Lung (tissue), 17 donors: ENCODE measurements at places on chromosomes 2 and 18.

DNA sequence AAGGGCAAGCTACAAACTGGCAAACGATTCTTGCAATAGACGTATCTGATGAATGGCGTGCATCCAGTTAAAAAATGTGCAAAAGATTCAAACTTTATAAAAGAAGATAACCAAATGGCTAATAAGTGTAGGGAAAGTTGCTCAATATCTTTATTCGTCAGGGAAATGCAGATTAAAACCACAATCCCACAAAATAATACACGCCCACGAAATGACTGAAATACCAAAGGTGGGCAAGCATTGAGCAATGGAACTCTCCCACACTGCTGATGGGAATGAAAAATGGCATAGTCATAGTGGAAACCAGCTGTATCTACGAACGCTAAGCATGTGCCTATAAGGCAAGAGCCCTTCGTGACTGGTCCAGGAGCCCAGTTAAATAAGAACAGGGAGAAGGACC is 168.6 kb upstream of the SIX2 start:
- DNase-seq, result no peak

DNA sequence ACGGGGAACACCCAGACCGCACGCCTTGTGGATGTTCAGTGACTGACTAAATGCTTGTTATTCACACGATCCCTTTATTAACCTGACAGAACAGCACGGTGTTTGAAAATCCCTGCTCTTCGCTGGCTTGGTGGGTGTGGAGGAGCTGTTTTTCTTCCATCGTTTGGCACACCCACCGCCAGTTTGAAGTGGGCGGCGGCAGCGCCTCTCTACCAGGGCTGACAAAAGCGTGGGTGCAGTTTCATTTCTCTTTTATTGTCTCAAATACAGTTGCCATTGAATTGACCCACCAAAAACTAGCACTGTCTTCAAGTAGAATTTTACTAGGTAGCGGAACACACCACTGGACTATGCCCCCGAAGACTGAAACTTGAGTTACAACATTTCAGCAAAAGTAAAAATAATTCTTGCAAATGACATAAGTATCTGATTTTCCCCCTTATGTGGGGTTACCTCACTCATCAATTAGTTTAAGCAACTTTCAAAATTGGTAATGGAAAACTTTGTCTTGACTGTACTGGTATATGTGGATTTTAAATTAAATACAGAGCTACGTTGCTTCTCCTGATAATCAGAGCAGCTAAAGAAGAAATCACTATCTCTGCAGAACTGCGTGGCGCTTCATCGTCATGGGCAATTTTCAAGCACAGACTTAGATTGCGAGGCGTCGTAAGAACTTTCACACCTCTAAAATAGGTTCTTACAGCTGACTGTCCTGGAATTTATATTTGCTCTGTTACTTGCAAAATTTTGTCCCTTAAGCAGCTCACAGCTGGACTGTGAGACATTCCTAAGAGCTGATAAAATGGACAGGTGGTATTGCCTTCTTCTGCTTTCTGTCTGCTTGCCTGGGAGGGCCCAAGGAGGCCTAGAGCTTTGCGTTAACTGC is 60.9 kb downstream of the LDLRAD4 start:
- DNase-seq, result no peak

DNA sequence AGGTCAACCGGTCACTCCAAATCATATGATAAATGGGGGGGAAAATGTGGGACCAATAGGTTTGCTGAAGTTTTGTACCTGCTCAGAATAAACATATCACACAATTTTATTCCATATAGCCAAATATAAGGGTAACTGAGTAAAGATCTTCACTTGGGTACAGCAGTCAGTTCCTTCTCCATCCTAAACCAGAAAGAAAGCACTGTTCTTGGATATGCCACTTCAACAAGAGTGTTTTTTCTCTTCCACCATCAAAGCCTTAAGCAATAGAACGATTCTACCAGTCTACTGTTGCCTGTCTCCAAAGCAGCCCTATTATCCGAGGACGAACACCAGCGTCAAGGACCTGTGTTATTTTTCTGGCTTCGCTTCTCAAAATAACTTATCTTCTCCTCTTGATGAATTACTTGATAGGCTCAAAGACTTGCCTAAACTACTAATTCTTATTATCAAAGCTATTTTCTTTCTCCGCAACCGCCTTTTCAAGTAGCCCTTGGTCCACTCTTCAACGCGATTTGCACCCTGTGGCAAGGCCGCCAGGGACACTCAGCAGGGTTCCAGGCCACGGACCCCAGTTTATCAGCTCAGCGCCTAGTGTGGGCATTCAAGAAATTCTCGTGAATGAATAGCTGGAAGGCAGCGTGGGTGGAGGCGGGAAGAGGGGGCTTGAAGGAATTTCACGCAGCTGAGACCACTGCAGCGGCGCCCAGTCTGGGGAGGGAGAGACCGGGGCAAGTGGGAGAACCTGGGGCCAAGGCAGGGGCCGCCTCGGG is 646 bp downstream of the ALS2 start:
- DNase-seq, result no peak

GRCh38 chr2:49845671-49846070 is 691.4 kb upstream of the FSHR start:
- no peak for DNase-seq

- no peak for DNase-seq
Measured at GRCh38 chr2:142571934-142572333, 305.5 kb upstream of the KYNU start.

- DNase-seq, result peak; percentile 57
Measured at GRCh38 chr18:75203416-75204268, 5.3 kb downstream of the PTGR3 start.

GRCh38 chr18:36457683-36458082 is 160.2 kb downstream of the FHOD3 start:
- DNase-seq, result no peak

DNA sequence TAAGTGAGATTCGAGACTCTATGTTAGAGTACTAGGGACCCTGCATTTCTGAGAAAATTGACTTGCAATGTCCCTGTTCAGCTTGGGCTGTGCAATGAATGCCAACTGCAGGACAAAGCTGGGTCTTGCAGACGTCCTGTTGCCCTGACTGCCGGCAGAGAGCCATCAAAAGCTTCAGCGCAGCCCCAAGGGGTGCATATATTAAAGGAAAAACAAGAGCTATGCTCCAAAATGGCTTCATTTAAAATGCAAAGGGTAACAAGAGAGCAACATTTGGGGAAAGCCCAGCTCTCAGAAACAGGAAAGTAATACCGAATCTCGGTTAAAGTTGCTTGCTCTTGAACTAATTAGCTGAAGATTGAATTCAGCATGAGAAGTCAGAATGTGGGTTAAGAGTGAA is 110.9 kb upstream of the PNPT1 start:
- DNase-seq, result no peak

DNA sequence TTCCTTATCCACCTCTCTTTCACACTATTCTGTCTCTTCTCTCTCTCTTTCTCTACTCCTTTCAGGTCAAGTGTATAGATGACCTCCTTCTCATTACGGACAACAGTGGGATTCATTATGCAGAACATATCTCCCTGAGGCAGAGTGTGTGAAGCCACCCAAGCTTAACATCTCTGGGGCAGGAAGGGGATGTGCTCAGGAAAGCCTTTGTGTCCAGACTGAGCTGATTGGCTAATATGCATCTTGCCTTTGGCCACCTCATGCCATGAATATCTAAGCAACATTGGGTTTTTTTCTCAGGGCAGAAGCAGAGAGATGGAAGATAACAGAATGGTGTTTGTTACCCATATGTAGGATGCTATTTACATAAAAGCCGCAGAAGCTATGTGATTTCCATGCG is 211.4 kb upstream of the LRRTM1 start:
- no peak for DNase-seq

GRCh38 chr18:44039826-44040225 is 640.9 kb upstream of the SETBP1 start:
- DNase-seq, result no peak

GRCh38 chr2:195447323-195447975 is 209.6 kb upstream of the SLC39A10 start:
- no peak for DNase-seq

- DNase-seq, result no peak
Measured at GRCh38 chr2:232236200-232236599, 142.4 kb upstream of the ALPP start.

DNA sequence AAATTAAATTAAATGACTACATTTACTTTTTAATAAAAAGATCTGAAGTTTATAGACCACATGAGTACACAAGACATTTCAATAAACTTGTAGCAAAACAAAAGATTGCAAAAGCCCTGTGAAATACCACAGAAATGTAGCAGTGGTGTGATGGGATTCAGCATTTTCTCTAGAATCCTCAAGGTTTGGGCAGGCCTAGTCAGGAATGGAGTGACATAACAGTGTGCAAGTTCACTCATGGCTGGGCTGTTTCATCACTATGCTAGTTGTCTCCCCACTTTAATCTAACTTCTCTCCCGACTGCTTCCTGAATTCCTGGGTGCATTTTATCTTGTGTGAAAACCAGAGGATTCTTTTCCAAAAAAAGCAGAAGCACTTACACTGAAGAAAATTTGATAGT is 1089.9 kb upstream of the DDX18 start:
- DNase-seq, result no peak

DNA sequence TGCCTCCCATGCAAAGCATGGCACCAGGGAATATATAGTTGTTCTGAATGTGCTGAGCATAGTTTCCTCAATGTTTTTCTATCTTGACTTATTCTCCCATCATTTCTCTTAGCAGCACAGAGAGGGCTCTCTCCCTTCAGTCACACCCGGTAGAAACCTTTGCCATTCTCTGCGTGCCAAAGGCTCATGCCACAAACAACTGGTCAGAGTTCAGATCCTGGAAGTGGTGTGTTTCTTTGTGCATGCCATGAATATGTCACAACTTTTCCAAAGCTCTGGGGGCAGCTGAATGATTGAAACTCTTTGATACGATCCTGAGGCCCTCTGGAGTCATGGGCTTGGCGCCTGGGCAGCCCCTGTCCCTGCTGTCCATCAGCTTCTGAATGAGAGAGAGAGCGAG is 28.0 kb upstream of the EDAR start:
- DNase-seq, result no peak

DNA sequence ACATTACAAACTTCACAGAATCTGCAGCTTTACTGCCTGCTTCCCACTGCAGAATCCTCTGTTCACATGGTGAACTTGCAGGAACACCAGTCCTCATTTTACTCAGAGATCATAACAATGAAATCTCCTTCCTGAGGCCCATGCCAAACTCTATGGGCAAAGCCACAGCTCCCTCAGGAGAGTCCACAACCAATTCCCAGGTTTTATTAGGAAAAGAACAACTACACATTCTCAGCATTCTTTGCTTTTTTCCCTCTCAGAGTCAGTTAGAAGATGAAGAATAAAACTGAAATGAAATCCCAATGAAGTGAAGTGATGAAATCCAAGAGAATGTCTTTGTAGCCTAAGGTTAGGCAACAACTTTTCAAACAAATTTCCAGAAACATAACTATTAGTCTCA is 233.7 kb downstream of the DSEL start:
- DNase-seq, result no peak

DNA sequence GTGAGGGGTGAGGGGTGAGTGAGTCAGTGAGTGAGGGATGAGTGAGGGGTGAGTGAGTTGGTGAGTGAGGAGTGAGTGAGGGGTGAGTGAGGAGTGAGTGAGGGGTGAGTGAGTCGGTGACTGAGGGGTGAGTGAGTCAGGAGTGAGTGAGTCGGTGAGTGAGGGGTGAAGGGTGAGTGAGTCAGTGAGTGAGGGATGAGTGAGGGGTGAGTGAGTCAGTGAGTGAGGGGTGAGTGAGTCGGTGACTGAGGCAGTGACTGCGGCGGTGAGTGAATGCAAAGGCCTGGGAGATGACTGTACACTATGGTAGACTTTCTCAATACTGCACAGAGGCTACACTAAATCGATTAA is 16.6 kb downstream of the THAP4 start:
- no peak for DNase-seq

DNA sequence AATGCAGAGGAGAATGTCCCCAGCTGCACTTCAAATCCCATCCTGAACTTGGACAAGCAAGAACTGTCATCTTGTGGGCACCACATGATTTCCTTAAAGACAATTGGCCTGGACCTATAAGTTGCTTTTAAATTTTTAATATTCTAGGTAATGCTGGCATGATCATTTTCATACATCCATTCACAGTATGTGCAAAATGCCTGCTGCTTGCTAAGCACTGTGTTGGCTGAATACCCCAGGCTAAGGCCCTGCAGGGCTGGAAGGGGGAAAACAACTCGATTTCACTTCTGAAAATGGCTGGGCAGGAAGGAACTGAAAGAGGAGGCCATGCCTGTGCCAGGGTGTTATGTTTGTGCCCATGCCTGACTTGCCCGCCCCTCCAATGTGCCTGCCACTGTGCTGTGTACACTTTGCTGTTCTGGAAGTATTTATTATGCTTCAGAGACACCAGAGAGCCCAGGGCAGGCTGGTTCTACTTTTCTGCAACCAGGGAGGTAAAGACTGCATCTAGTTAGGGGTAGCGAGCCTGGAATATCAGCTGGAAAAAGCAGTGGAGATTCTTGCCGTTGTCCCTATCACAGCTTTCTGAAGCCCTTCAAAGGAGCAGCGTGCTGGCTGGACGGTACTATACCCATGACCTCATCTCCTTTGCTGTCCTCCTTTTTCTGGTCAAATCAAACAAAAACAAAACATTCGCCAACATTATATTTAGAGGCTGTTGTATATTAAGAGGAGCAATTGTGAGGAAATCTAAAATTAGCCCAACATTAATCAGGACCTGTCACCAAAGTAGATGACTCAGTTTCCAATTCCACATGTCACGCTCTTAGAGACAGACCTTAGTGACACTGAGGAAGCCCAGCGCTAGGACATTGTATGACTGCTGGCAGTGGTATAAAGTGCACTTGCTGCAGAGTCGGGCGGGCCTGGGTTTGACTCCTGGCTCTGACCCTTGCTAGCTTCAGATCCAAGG is 158.1 kb downstream of the DDX1 start:
- DNase-seq, result no peak

GRCh38 chr2:105887256-105887655 is 142.5 kb downstream of the NCK2 start:
- DNase-seq, result no peak

DNA sequence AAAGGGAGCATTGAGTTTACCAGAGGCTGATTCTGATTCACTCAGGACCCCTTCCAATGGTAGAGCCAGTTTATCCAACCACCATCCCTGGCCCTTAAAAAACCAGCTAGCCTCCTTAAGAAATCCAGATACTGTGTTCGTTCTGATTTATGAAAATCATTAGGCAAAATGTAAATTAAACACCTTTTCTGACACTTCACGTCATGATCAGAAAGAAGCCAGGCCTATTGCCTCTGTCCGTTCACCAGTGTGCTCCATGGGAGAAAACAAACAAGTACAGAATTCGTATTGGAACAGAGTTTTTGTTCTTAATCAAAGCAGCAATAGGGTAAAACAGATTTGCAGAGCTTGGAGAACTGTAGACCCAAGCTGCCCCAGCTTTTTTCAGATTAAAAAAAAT is 31.1 kb upstream of the RAPH1 start:
- no peak for DNase-seq

DNA sequence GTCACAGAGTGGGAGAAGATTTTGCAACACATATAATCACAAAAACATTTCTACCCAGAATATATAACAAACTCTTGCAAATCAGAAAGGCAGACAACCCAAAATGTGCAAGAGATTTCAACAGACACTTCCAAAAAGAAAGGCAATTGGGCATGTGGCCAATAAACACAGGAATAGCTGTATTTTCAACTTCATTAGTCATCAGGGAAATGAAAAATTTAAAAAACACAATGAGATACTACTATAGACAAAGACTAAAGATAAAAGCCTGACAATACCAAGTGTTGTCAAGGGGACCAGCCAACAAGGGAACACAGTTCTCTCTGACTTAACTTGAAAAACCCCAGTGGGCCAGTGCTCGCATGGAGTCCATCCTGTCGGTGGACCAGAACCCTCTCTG is 40.5 kb downstream of the MTHFD2 start:
- DNase-seq, result no peak

- no peak for DNase-seq
Measured at GRCh38 chr2:238039151-238039550, 21.6 kb upstream of the SCLY start.

- no peak for DNase-seq
Measured at GRCh38 chr2:240501531-240501991, 56.2 kb downstream of the ANKMY1 start.
